ENCODE measurements at places on chromosomes 7 and 10. TPM values are rescaled to one million over a fixed set of nuclear protein-coding genes. Genes with fewer than 3 reads are reported as not detected.

The CDK14 gene
- total RNA-seq, result 23.0 TPM

The LGI1 gene
- total RNA-seq, result not detected

The ANKRD2 gene
- 7.7 TPM for total RNA-seq

The ADAM12 gene
- total RNA-seq, result 6.5 TPM

DNA sequence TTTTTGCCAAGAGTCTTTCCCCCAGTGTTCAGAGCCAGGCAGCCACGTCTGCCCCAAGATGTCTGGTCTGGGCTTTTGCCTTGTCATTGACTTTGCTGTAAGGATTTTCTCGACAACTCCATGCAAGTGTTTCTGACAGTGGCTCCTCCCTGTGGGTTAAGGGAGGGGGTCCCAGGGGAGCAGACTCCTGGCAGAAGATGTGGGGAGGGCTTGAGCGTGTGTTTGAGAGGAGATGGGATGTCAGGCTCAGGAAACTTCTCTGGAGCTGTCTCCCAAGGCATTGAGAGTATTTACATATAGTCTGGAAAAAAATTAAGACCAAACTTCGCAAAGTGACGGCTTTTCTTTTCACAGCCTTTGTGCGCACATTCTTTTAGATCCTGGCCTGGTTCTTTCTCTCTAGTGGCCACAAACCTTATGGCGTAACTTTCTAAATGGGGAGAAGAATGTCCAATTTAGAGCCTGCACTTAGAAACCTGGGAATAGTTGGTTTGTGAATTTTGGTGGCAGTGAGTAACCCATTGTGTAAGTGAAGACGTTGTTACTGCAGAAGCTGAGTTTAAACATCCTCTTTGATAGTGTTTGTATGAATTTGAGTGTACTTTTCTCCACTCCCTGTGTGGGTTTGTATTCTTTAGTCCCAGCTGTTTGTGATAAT, 201.5 kb downstream of the LRMDA start:
- no peak overlapping the region for H3K27ac ChIP-seq
- no peaks in the 10 kb centered on the region for H3K4me1 ChIP-seq
- H3K36me3 ChIP-seq, result no peaks in the 10 kb centered on the region
- DNase-seq, result no peak
- H3K27me3 ChIP-seq, result no peaks in the 10 kb centered on the region

DNA sequence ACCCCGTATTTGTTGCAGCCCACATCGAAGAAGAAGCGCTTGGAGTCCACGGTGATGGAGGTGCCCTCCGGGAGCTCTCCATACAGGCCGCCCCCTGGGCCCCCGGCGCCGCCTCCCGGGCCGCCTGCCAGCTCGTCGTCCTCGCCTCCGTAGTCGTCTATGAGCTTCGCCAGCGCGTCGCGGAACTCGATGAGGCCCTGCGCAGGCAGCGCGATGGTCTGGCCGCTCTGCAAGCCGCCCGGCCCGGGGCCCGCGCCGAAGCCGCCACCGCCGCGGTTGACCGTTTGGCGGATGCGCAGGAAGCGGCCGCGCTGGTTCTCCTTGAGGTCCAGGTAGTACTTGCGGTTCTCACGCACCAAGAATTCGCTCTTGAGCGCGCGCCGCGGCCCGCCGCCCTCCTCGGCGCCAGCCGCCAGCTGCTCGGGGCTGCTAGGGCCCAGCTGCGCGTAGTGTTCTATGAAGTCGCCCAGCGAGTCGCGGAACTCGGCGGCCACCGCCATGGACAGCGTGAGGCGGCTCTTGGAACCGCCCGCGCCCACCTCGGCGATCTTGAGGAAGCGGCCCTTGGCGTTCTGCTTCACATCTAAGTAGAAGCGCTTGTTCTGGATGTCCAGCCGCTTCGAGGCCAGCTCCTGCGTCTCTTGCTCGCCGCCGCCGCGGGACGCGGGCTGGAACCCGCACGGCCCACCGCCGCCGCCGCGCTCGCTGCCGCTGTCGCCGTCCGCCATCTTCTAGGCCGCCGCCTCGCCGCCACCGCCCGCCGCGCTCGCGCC, 523 bp downstream of the PURB start:
- H3K4me3 ChIP-seq, result peak overlapping the region; percentile 96
- peaks cover 44% of the 10 kb centered on the region for H3K36me3 ChIP-seq
- peak; percentile 49 for DNase-seq
- peaks cover 5% of the 10 kb centered on the region for H3K27me3 ChIP-seq

GRCh38 chr10:103762916-103763315, 92.5 kb downstream of the SH3PXD2A start:
- 0 out of 2 replicates have a peak, but pooled peaks cover 2% of the 10 kb centered on the region for H3K27me3 ChIP-seq
- DNase-seq, result no peak
- H3K36me3 ChIP-seq, result 0 out of 2 replicates have a peak, but pooled peaks cover under 1% of the 10 kb centered on the region
- H3K27ac ChIP-seq, result peak overlapping the region; percentile 91
- no peak overlapping the region for H3K4me3 ChIP-seq

Measured in HFFc6 (cell line).